ENCODE measurements at places on chromosomes 5 and 9.
A peak's percentile ranks its signal among the peaks of the same experiment; 100 is the strongest.

DNA sequence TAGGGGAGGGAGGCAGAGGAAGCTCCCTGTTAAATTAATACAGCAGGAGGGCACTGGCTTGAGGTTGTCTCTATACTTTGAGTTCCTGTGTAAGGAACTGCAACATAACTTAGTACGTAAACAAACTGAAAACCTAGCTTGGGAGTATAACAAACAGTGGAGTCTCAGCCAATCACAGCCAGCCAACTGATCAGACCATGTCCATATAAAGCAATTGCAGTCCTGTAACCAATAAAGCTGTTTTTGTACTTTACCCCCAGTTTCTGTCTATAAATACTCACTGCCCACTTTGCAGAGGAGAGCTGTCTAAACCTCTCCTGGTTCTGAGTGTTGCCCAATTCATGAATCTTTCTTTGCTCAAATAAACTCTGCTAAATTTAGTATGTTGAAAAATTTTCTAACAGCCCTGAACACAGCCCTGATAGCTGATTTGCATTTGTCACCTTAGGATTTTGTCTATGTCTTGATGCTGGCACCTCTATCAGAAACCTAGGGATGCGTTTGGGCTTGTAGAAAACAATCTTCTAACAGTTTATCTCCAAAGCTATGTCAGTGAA is 39.9 kb downstream of the GDNF start:
- no peak for DNase-seq

GRCh38 chr5:35990941-35991611 is at the start of gene UGT3A1:
TSS of gene UGT3A1 (minus strand) at chr5:35991390. CDS start at chr5:35991240, 150 bp downstream.
- no peak for DNase-seq

DNA sequence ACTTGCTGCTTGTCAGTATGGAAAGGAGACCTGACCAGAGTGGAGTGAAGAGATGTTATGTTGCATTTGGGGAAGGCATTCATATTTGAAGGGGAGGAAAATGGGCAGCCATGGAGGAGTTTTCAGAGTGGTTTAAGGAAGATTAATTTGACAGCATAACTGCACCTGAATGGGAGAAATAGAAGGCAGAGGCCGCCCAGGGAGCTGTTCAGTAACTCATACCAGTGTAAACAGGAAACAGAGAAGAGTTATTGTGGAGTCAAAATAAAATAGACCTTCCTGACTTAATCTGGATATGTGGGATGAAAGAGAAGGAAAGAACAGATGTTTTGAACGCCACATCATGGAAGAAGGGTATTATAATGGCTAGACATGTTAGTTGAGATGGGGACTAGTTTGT is 13.4 kb downstream of the SLC44A1 start:
- DNase-seq = no peak

- DNase-seq = no peak
These were observed 54.7 kb downstream of the SECISBP2 start for GRCh38 chr9:89372979-89373378.

DNA sequence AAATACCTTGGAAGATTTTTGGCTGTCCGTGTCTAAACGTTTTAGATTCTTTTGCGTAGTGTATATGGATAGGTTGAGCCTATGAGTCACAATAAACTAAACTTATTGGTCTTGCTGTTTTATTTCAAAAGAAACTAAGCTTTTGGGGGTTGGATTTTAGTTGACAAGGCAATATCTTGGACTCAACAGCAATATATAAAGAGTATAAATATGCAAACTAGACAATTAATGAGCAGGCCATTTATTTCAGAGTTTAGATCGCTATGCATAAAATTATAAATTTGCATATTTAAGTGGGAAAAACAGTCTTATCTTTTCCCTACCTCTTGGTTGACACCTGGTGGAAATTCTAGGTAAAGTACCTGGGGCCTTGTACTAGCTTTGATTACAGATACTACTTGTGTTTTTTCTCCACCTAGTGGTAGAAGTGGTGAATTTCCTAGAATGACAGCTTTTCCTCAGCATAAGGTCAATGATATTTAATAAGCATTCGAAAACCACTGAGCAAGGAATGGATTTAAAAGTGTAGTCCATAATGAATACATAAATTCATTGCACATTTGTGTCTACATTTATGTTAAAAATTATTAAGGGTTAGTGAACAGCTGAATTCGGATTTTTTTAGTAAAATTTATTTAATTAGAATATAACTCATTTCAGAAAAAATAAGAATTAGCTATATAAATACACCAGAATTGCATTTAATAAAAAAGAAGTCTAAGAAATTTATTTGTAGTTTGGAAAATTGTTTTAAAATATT is 1.7 kb upstream of the ARRDC3 start:
- DNase-seq = peak; percentile 93

DNA sequence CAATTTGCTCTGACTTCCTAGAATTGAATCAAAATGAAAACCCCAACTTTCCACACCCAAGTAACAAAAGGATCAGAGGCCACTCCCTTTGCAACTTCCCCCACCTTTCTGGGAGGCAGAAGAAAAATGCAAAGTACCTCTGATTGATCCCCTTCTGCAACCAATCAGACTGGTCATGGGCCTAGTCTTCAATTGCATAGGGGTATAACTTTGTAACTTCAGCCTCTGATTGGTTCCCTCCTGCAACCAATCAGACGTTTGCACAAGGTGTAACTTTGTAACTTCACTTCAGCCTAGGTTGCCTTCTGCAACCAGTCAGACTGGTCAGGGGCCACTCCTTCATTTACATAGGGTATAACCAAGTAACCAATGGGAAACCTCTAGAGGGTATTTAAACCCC is 38.3 kb upstream of the CNOT6 start:
- no peak for DNase-seq

DNA sequence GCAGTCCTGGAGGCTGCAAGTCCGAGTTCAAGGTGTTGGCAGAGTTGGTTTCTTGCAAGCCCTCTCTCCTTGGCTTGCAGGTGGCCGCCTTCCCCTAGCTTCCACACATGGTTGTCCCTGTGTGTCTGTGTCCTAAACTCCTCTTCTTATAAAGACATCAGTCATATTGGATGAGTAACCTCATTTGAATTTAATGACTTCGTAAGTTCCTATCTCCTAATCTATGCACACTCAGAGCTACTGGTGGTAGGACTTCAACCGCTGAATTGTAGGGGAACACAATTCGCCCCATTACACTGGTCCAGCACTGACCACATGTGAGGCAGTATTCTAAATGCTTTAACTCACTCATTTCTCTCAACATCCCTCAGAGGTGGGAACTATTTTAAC is 25.9 kb upstream of the ADAMTS2 start:
- DNase-seq = no peak

GRCh38 chr9:21559402-21560280 is 77.5 kb upstream of the IFNE start:
- no peak for DNase-seq

- no peak for DNase-seq
These were observed 133.7 kb downstream of the UNC13B start for GRCh38 chr9:35295369-35296036.

- DNase-seq = no peak
These were observed 103.5 kb upstream of the SIMC1 start for GRCh38 chr5:176134529-176135223.

DNA sequence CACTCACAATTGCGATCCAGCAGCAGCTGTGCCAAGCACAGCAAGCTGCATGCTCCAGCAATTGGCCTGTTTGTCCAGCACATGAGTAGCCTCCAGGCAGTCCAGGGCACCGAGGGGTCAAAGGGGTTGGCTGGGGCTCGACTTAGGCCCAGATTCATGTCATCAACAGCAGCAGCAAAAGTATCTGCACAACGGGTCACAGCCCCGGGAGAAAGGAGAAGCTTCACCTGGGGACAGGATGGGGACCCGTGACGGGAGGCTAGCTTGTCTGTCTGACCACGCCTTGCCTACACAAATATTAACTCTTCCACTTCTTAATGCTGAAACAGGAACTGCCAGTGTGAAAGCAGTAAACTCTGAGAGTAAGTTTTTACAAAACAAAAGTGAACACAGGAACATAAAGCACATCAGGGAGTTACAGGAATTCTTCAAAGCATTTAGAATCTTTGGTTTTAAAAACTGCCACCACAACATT is 191.2 kb downstream of the PIK3R1 start:
- no peak for DNase-seq

DNA sequence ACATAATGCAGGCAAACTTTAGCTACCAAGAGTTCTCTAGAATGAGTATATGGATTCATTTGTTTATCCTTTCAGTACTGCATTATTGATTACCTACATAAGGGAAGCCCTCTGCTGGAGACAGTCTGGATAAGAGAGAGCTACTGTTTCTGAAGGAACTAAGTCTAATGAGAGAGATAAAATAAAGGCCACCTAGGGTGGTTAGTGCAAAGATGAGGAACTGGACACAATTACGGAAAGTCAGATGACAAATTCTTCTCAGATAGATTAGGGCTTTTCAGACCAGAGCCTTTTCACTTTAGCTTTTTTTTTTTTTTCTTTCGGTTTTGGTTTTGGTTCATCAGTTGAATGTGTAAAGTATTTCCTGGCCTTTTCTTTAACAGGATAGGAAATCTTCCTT is 31.3 kb downstream of the ISOC1 start:
- no peak for DNase-seq

GRCh38 chr9:99593610-99594009 is 228.1 kb upstream of the NR4A3 start:
- no peak for DNase-seq

DNA sequence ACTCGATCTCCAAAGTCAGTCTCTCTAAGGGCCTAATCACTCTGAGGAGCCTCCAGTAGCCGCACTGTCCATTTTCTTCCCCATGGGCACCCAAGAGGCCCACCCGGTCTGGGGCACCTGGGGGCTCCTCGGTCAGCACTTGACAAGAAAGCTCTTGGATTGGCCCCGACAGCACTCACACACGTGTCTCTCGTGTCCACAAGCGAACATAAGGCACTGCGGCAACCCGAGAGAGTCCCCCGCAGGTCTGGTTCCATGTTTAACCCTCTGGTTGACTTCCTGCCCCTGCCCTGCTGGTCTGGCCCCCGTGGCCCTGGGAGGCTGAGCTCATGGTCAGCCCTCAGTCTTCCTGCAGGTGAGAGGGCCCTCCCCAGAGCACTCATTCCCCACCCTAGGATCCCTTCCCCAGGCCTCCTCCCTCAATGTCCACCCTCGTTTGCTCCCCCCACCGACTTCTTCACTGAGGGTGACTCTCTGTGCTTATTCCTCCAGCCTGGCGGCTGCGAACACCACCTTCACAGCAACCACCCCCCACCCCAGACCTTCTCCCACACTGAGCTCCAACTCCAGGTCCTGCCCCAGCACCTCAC is 16.3 kb upstream of the LRRC14B start:
- DNase-seq = no peak

- DNase-seq = no peak
These were observed 34.4 kb downstream of the P4HA2 start for GRCh38 chr5:132193165-132193694.
